Kidney tubule cell (primary cell): ENCODE measurements at places on chromosomes 1 and 21.

DNA sequence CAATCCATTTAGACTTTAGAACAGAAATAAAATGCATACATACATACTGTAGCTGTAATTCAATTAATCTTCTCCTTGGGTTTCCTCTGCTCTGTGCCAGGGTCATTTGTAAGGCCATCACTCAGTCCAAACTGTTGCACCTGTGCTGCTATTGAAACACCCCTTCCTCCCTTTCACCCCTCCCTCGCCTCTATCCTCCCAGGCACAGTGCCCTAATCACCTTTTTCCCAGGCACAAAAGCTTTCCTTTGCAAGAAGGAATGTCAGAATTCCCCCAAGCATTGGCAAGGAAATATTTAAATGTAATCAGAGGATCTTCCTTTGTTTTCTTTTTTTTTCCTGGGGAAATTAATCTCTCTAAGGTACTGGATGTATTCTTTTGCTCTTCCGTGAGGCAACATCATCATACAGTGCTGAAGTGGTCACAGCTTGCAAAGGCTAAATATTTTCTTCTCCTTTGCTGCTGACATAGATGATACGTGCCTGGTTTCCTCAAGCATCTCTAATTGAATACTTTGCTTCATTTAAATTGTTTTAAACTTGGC lies 339.3 kb upstream of the NR5A2 start:
- DNase-seq, result no peak

- DNase-seq, result no peak
Measured at GRCh38 chr1:167714098-167714438, 7.7 kb upstream of the MPZL1 start.

DNA sequence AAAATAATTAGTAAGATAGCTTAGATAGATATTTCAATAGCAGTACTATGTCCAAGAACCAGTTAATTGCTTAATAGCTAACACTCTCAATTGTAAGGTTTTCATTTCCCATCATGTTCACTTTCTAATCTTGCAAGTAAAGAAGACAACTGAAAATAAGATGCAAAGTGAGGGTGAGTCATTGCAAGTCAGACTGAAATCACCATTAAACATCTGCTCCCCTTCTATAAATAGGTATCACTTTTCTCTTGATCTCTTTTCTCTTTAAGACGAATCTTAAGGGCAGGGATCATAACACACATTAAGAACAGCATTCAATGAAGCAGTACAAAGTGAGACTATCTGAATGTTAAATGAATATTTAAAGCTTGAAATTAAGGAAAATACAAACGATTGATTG lies 40.4 kb downstream of the UBR4 start:
- peak; percentile 5 for DNase-seq

GRCh38 chr1:205520709-205521108 lies 16.2 kb downstream of the CDK18 start:
- DNase-seq, result no peak

DNA sequence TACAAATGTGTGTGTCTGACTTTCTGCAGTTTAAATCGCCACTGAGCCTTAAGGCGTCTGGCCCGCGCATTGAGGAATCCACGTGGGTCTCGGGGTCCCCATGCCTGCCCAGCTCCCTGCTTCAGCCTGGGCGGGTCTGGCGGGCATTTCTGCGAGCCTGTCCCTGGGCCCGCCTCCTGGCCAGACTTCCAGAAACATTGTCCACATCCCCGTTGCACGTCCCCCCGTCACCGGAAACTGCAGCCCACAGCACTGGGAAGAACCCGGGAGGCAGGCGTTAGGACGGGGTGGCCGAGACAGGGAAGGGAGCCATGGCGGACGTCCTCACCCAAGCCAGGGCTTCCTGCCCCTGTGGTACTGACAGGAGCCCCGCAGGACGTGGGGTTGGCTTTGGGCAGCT lies 113.1 kb upstream of the COL6A1 start:
- no peak for DNase-seq

DNA sequence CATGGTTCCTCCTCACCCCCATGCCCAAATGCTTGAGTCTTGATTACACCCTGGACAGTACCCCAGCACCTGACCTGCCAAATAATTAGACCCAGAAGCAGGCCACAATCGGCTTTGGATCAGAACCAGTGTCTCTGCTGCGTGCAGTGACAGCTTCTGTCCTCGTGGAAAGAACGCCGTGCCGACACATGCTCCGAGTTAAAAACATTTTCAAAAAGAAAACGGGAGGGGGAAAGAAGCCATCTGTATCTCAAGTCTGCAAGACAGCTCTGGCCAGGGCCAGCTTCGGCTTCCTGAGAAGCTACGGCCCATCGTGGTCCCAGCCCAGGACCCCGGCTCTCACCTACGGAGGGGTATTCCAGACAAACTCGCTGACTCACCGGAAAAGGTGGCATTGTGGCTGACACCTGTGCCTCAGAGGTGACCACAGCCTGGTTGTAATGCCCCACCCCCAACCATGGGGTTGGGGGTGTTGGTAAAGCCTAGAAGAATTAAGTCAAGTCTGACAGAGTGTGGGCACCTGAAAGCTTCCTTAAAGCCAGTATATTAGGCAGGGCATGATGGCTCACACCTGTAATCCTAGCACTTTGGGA lies 25.8 kb downstream of the SSBP3 start:
- DNase-seq, result peak; percentile 15
